ENCODE measurements at places on chromosomes 5 and 9. TPM values are rescaled to one million over a fixed set of nuclear protein-coding genes. Genes with fewer than 3 reads are reported as not detected.
A peak's percentile ranks its signal among the peaks of the same experiment; 100 is the strongest.

DNA sequence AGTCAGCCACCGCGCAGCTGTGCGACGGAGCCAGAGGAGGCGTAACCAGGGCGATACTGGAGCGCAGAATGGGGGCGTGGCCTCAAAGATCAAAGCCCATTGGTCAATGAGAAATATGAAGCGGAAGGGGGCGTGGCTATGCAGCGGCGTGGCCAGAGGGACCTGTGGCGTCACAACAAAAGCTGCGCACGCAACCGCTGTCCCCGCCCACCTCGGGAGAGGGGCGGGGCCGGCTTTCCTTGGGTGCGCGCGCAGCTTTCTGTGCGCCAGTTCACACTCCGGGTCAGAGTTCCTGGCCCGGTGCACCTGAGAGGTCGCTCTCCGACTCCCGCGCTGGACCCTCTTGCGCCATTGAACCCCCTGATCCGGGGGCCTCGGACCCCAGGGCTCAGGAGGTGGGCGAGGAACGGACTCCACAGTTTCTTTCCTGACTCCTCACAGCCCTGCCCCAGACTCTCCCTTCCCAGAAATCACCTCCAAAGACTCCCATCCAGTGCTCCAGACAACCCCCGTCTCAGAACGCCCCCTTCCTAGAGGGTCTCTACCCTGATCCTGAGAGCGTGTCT, at the start of gene SWI5:
TSS of gene SWI5 (plus strand) at position 269 of the 566 bp plus-strand sequence.
- H3K4me3 ChIP-seq, result peak within 1 kb of the TSS; percentile 83
- peak within 1 kb of the TSS; percentile 91 for H3K27ac ChIP-seq
- H3K36me3 ChIP-seq, result no peaks in the 10 kb centered on the region
- H3K27me3 ChIP-seq, result no peaks in the 10 kb centered on the region
- DNase-seq, result peak; percentile 100

The IRX1 gene
- total RNA-seq, result 3.1 TPM

The ANKRD55 gene
- not detected for total RNA-seq

GRCh38 chr5:61228229-61228628, 66.0 kb upstream of the SMIM15 start:
- no peaks in the 10 kb centered on the region for H3K36me3 ChIP-seq
- no peak overlapping the region for H3K4me3 ChIP-seq
- no peak overlapping the region for H3K27ac ChIP-seq
- no peak for DNase-seq
